COR-L47 (cell line): ENCODE measurements at places on chromosomes 3 and 15.

GRCh38 chr3:11154953-11155325, 646 bp downstream of the HRH1 start:
- DNase-seq: no peak

DNA sequence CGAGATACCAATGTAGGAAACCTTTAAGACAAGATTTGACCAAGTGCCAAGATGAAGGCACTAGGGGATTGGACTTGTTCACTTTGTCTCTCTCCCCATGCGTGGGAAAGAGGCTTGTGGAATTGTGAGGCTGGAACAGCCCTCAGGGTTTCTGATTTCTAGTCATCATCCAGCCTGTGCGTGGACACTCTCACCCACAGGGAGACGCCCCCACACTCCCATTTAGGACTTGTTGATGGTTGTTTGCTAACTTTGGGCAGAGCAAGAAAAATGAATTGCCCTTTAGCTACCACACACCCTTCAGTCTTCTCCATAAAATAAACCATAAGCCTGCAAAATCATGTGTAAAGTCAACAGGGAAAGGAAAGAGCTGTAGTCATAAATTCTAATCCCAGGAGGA, 18.4 kb downstream of the ACKR2 start:
- DNase-seq: no peak

DNA sequence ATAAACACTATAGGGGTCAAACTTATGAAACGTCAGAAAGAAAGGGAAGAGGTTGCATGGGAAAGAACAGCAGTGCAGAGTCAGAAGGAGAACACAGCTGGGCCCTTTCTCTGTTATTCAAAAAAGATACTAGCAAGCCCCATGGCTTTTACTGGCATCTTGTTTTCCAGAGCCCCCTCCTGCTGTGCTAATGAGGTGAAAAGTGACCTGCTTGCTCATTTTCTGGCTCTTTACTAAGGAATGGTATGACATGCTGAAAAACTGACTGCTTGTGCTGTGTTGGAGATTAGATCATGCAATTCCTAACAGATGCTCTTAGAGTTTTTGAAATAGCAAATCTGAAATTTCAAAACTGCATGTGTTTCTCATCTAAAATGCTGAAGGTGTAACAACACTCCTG, 541.6 kb upstream of the ALCAM start:
- DNase-seq: peak; percentile 77

DNA sequence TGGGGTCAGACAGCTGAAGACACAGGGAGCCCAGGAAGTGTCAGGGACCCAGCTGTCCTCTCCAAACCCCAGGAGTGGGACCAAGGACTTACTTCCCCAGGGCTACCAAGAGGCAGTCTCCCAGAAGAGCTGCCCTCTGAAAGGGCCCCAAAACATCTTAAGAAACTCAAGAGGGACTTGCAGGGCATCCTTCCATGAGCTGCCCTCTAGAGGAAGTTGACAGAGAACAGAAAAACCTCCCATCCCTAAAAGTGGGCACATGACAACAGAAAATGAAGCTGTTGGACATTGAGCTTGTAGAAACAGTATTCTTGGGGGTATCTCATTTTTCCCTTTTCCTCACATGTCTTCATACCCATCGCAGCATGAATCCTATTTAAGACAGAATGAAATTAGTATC, 58.9 kb downstream of the MECOM start:
- DNase-seq: no peak

DNA sequence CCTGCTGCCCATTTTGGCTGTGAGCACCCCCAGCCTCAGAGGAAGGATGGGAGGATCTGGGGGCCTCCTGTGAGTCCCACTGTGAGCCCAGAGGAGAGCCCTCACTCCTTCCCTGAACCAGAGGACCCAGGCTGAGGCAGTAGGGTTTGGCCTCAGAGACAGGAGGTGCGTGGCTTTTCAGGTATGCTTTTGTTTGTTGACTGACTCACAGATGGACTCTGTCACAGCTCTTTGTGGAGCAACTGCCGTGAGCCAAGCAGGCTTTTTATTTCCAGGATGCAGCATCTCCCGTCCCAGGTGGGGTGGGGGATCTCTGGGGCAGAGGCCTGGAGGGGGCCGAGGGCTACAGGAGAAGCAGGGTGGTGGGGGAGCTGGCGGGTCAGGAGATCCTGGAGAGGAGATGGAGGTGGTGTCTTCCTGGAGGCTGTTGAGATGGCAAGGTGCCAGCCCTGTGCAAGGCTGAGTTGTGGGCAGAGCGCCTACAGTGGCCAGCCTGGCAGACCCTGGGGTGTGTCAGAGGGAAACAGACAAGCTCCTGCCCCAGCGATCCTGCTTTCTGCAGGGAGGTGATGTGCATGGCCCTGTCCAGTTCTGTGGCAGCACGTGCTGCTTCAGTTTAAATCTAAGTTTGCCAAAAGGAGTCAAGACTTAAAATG, 24.0 kb downstream of the PLXNA1 start:
- DNase-seq: no peak

DNA sequence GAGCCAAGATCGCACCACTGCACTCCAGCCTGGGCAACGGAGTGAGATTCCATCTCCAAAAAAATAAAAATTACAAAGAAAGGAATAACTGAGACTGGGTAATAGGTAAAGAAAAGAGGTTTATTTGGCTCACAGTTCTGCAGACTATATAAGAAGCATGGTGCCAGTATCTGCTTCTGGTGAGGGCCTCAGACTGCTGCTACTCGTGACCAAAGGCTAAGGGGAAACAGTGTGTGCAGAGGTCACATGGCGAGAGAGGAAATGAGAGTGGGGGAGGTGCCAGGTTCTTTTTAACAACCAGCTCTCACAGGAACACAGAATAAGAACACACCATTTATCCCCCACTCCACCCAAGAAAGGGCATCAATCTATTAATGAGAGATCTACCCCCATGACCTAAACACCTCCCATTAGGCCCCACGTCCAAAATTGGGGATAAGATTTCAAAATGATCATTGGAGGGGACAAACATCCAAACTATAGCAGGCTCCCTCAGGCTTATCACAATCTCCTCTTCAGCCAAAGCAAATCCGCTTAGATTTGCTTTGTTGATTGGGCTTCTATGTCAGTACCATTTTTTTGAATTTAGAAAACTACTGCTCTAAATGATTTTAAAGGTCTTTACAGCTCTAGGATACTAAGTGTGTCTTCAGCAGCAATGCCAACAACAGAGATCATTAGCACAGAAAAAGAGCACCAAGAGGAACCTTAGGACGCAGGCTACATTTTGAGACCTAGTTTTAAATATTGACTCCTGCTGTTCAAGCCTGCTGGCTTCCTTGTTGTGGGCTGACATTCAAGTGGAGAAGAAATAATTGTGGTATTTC, 84.2 kb upstream of the TBL1XR1 start:
- no peak for DNase-seq

DNA sequence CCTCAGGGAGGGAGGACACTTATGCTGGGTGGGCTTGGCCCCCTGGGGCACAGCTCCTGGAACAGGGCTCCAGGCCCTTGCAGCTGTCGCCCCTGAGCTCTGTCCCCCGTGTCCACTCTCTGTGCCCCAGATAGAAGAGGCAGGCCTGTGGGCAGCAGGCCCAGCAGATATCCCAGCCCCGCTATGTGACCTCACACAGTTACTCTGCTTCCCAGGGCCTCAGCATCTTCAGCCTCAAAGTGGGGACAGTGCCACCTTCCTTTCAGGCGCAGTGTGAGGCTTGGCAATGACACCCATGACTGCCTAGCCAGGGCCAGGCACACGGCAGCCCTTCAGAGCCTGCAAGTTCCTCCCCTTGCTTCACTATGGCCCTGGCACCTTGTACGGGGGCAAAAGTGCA, 98.4 kb downstream of the IQSEC1 start:
- DNase-seq: no peak

DNA sequence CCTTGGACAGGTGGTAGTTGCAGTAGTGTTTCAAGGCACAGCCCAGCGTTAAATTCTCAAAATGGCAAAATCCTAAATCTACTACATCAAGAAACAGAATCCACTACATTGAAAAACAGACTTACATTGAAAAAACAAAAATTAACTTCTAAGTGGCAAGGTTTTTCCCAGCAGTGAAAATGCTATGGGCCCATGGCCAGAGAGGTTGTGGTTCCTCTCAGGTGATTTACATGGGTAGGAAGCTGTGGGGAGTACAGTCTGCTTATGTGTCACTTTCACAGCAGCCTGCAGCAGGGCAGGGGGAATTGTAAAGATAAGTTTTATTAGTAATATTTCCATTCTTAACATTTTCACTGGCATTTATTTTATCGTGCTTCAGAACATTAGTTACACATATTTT, 24.9 kb downstream of the TTC14 start:
- no peak for DNase-seq

- no peak for DNase-seq
Measured at GRCh38 chr15:83850501-83851245, 196.8 kb downstream of the ADAMTSL3 start.

- DNase-seq: no peak
Measured at GRCh38 chr3:20395692-20396091, 209.7 kb upstream of the SGO1 start.

DNA sequence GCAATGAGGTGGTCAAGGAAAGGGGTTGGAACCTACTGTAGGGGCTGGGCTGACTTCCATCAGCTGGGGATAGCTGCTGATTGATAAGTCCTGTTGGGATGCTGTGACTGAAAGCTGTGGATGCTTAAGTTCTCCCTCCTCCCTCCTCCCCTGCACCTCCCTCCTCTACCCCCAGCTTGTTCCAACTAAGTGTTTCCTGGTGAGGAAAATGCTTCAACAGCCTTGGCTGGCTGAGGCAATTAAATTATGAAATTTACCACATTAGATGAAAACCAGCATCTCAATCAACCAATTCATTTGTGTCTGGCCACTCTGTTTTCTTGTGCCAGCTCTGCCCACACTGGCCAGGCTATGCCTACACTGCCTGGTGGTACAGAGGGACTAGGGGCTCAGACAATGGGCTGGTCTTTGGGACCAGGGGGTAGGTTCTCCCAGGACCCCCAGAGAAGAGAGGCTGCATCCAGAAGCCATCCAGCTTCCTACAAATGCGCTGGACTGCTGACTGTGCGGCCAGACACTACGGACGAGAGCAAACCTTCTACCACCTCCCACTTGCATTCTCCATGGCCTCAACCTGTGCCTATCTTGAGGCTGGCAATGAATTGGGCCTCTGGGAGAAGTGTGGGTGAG, 2.5 kb downstream of the KLHL25 start:
- no peak for DNase-seq

- no peak for DNase-seq
Measured at GRCh38 chr3:124486324-124486723, 243.9 kb upstream of the UMPS start.

GRCh38 chr3:25689226-25689625, 24.5 kb upstream of the TOP2B start:
- DNase-seq: no peak

- DNase-seq: no peak
Measured at GRCh38 chr3:2810723-2811122, 299.5 kb downstream of the IL5RA start.

- no peak for DNase-seq
Measured at GRCh38 chr3:38131621-38132369, 5.1 kb downstream of the ACAA1 start.

GRCh38 chr15:77659350-77660321, 26.9 kb upstream of the LINGO1 start:
- peak; percentile 65 for DNase-seq

DNA sequence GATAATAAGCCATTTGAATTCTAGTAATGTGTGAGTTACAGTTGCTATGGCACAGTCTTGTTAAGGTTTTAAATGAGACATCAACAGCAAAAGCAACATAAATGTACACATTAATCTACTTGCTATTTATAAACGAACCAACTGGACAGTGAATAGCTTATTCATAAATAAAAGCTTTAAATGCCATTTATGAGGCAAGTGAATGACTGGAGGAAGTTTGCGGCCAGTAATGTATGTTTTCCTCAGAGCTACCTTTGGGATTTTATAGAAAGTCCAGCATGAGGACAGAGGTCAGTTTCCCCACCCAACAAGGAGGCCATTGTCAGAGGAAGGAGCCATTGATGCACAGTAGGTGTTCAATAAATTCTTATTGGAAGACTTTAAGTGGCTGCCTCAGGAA, 48.0 kb upstream of the PXYLP1 start:
- DNase-seq: no peak

DNA sequence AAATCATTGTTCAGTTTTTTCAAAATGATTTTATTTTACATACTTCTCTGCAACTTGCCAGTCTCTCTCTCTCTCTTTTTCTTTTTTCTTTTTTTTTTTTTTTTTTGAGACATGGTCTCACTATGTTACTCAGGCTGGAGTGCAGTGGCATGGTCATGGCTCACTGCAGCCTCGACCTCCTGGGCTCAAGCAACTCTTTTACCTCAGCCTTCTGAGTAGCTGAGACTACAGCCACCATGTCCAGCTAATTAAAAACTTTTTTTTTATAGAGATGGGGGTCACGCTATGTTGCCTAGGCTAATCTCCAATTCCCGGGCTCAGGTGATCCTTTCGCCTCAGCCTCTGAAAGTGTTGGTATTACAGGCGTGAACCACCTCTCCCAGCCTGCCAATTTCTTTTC, 12.1 kb upstream of the ARID3B start:
- no peak for DNase-seq

DNA sequence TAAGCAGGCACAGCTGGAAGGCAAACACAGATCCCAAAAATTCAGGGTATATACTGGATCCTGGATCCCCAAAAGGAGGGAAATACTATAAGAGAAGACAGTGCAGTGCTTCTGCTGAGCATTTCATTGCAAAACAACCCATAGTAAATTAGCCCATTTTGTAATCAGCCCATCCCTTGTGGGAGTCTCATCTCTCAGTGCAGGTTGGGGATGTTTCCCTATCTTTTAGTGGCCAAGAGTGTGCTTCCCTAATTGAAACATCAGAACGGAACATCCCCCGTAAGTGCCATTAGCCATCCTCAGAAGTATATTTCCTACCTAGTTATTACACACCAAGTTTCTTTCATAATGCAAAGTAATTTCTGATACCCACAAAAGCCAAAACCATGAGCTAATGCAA, 11.2 kb upstream of the MTMR14 start:
- DNase-seq: no peak

GRCh38 chr15:29278436-29279105, 8.9 kb upstream of the NSMCE3 start:
- DNase-seq: no peak

DNA sequence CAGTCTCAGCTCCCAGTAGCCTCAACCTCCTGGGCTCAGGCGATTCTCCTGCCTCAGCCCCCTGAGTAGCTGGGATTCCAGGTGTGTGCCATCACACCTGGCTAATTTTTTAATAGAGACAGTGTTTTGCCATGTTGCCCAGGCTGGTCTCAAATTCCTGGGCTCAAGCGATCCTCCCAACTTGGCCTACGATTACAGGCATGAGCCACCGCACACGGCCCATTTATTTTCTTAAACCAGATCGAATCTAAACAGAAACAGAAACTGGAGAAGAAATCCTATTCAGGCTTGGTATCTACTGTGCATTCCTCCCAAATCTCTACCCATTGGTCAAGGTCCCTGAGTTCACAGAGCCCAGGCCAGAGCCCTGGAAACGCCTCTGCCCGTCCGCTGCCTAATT, 74.2 kb downstream of the PGPEP1L start:
- no peak for DNase-seq

GRCh38 chr3:99319450-99319849, 318.9 kb upstream of the COL8A1 start:
- no peak for DNase-seq

DNA sequence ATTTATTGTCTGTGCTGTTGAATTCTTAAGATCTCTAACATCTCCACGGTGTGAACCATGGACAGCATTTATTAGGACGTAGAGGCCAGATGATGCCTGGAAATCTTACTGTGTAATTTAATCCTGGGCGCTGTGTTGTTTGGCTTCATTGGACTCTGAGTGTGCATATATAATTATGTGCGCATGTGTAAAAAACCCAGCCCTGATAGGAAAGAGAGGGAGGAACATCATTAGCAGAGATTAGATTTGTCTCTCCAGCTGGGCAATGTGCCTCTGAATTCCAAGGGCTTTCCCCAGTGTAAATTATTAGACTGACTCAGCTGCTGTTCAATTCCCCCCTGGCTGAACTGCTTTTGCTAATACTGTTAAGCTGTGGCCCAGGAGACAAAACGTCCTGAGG, 39.6 kb downstream of the MAP3K13 start:
- DNase-seq: peak; percentile 90
